ENCODE measurements at places on chromosomes 6 and 20. TPM values are rescaled to one million over a fixed set of nuclear protein-coding genes. Genes with fewer than 3 reads are reported as not detected.

VGLL2 gene
- not detected for total RNA-seq

- no peak for DNase-seq
These were observed 8.7 kb downstream of the NUDT3 start for GRCh38 chr6:34383656-34384320.

GRCh38 chr6:154765273-154765672, 32.1 kb downstream of the SCAF8 start:
- DNase-seq, result no peak

GRCh38 chr6:15183979-15184378, 61.9 kb upstream of the JARID2 start:
- no peak for DNase-seq

DNA sequence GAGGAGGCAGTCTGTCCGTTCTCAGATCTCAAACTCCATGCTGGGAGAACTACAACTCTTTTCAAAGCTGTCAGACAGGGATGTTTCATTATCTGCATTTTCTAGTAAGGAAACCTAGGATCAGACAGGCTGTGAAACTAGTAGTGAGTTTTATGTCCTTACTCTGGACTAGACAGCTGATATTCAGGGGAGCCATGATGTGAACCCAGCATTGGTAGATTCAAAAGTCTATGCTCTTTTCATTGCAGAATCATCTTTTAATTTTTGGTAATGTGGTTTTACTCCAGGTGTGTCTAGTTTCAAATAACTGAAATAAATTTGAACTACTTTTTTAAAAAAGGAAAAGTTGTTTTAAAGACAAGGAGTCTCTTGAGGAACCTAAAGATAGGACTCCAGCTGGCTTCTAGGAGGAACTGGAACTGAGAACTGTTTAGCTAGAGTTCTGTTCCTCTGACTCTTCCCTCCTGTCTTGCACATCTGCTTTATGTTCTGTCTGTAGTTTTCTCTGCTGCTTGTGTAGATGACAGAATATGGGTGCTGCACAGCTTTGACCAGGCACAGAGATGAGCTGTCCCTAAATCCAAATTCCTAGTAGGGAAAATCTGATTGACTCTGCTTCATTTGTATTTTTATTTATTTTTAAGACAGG, 27.8 kb upstream of the RNF144B start:
- peak; percentile 97 for DNase-seq

DNA sequence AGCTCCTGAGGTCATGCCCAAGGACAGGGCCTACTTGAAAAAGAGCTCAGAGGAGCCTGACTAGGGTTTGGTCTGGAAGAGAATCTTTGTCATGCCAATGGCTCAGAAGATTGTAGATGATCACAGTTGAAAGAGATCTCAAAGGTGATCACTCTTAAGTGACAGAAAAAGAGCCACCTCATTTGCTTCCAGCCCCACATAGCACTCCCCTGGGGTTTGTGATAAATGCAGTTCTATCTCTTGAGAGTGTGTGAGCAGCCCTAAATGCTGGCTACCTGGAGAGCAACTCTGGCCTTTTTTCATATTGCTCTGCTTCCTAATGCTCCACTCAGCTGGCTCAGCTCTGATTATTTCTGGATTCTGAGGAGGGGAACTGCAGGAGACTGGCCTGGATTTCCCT, 39.3 kb downstream of the KLHL32 start:
- peak; percentile 10 for DNase-seq

DNA sequence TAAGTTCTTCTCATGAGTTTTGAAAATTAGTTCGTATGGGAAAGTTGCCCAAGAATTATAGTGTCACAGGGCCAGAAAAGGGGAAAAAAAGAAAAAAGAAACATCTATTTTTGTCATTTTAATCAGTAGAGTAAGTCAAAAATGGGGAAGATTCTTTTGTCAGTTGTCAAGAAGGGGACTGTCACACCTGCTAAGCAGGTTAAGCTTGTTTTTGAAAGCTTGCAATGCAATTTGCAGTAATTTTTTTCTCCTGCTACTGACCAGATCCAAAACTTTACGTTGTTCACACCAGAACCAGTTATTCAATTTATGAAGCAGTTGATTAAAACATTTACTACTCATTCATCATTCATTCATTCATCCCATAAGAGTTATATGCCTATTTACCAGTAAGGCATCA, 171.4 kb downstream of the SOX4 start:
- DNase-seq, result no peak

Data from OCI-LY7 (cell line).